ENCODE measurements at places on chromosomes 3 and 15.

GRCh38 chr3:185630182-185630622 lies 44.1 kb downstream of the SENP2 start:
- no peak for DNase-seq

- DNase-seq, result no peak
Observed at GRCh38 chr3:88000853-88001252, 58.0 kb downstream of the CGGBP1 start.

DNA sequence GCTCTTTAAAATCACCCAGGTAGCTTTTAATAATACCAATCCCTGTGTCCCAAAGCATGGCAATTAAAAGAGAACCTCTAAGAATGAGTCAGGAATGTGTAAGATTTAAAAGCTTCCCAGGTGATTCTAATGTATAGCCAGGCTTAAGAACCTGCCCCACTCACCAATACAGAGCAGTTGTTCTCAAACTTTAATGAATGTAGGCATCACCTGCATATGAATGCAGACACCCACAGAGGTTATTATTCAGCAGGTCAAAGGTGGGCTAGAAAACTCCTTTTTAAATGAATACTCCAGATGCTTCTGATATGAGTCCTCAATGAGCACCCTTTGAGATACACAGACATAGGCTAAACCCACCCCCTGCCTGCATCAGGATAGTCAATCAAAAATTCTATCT lies 298.1 kb upstream of the KCNMB2 start:
- DNase-seq, result no peak

- no peak for DNase-seq
Observed at GRCh38 chr3:17972959-17973906, 230.8 kb upstream of the TBC1D5 start.

DNA sequence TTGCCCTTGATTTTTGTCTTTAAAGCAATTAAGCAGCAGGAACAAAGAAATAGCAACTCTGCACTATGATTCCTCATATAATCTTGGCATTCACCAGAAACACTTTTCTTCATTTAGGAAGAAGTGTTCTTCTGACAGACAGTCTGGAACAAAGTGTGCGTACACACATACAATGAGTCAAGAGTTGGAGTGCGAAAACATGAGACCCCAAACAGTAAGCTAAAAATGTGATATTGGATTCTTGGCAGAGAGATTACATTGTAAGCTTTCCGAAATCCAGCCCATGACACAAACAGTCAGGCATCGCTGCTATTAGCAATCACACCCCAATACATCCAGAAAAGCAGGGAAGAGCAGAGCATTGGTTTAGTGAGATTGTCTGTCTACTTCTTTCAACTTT lies 306.7 kb upstream of the TBC1D5 start:
- DNase-seq, result no peak

DNA sequence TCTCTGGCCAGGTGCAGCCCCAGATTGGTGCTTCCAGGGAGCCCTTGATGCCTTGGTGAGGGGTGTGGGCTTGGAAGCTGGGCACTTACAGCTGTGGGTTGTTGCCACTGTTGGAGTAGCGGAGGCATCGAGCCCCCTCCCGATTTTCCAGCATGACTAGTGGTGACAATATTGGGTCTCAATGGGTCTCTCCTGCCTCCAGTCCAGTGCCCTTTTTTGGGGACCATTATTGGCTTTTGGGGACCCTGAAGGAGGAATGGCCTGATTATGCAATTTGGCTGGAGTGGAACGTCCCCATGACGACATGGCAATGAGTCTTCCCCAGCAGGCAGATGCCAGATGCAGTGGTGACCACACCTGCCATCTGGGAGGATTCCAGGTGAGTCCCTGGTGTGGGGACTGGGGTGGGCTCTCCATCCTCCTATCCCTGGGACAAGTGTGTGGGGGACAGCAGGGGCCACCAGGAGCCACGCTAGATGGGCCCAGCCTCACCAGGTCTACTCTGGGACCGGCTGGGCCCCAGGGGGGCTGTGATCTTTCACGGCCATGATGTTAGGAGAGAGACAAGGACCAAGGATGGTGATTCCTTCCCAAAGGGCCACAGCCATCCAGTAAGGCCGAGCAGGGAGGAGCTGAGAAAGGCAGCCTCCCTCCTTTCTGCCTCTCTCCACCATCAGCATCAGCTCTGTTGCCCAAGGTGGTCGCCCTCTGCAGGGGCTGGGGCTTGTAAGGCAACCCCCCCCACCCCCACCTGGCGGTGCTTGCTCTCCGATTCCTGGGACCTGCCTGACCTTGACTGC lies 196.8 kb downstream of the GOLGA6L6 start:
- no peak for DNase-seq

- DNase-seq, result no peak
Observed at GRCh38 chr3:181892848-181893247, 181.1 kb downstream of the SOX2 start.

DNA sequence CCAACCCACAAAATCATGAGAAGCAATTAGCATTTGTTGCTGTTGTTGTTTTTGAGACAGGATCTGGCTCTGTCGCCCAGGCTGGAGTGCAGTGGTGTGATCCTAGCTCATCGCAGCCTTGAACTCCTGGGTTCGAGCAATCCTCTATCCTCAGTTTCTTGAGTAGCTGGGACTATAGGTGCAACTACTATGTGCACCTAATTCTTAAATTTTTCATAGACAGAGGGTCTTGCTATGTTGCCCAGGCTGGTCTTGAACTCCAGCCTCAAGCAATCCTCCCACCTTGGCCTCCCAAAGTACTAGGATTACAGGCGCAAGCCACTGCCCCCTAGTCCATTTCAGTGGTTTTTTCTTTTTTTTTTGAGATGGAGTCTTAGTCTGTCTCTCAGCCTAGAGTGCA lies 18.3 kb downstream of the PARP16 start:
- no peak for DNase-seq

DNA sequence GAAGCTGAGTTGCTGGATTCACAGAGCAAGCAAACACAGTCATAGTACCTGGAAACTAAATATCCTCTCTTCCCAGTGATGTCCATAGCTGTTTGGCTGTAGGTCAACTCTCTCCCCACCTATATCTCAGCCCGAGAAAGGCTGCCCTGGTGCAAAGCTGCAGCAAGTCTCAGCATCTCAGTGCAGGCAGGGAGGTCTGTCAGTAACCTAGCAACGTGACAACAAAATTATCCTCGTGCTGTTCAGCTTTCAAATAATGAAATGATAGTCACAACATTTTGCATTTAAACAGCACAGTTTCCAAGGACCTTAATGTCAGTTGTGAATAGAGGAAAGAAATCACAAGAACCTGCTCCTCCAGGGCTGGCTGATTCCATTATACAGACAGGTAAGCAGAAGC lies 83.6 kb downstream of the CHST2 start:
- no peak for DNase-seq

GRCh38 chr3:12253516-12254343 lies 35.1 kb upstream of the PPARG start:
- no peak for DNase-seq

- peak; percentile 93 for DNase-seq
Observed at GRCh38 chr3:122793568-122794416, at the start of gene HSPBAP1. HSPBAP1 (minus strand) TSS chr3:122793831; CDS start chr3:122793680, 151 bp downstream.

DNA sequence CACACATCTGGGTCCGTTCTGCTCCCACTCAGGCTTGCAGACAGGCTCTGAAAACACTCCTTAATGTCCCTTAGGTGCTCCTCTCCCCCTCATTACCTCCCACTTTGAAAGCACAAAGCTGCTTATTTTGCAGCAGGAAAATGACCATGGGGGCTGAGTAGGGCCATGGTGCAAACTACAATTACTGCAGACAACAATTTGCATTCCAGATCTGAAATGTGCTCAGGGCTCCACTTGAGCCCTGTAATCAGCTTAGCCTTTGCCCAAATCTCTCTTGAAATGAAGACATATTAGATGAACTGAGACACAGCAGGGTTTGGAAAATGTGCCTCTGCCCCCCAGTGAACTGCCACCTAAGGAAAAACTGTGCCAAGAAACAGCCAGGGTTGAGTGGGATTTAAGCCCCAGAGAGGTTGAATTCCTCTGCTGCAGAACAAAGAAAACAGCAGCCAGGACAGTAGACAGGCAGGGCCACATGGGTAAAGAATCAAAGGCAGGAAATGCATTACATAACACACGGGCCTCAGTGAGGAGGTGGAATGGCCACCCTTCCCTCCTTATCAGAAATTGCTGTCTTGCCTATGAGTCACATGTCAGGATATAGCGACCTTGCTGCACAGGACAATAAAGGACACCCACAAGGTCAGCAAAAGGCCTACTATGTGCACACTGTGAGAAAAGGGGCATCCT lies 126.8 kb upstream of the ARHGEF3 start:
- DNase-seq, result no peak

- peak; percentile 26 for DNase-seq
Observed at GRCh38 chr3:126197854-126198584, 17.6 kb upstream of the ALDH1L1 start.

DNA sequence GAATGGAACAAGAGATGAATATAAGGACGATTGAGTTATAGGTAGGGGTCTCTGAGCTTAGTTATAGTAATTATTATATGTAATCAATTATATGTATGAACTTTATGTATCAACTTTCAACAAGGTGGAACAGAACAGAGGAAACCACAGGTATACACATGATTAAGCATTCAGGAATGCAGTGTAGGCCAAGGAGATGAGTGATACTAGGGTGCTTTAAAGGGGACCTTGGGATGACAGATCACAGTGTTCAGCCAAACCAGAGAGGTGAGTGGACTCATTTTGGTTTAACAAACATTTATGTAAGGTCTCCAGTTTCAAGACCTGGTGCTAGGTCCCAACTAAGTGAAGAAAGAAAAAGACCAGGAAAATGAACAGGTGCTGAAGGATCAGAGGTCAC lies 895.5 kb downstream of the ROBO2 start:
- no peak for DNase-seq

DNA sequence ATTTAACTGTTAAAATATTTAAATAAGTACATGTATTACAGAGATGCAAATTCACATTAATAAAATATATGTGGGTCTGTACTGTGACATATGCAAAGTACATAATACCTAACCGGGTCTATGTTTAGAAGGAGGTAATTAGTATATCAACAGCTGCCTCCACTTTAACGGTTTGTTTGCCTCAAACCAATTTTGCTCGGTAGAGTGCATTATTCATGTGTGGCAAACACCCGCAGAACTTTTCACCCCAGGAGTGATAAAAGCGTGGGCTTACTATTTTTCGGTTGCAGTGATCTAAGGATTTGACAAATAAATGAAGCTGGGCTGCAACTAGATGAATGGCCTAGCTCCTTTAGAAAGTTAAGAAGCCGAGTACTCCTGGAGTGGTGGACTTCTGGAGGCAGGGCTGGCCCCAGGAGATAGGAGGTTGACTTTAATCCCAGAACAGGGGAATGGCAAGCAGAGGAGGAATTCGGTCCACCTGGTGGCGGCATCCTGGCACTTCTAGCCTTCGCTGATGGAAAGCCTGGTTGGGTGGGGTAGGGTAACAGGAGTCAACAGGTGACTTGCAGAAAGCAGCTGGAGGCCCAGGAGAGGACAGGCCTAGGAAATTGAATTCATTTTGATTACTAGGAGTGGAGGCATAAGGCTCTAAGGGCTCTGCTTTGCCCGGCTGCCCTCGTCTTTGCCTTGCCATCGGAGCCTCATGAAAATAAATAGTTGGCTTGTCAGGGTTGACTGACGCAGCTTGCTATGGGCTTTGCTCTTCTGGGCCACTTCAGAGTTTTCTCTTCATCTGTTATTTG lies 2.4 kb downstream of the SLCO3A1 start:
- no peak for DNase-seq

- peak; percentile 21 for DNase-seq
Observed at GRCh38 chr3:32340039-32340438, 51.6 kb upstream of the CMTM7 start.

DNA sequence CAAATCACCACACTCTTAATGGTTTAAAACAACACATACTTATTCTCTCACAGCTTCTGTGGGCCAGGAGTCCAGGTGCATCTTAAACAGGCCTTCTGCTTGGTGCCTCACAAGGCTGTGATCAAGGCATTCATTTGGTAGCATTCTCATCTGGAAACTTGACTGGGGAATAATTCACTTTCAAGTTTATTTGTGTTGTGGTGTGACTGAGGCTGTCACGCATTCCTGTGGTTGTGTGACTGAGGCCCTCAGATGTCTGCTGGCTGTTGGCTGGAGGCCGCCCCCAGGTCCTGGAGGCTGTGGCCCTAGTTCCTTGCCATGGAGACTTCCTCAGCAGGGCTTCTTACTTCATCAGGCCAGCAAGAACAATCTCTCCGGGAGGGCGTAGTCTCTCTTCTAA lies 16.9 kb upstream of the FAM3D start:
- no peak for DNase-seq

DNA sequence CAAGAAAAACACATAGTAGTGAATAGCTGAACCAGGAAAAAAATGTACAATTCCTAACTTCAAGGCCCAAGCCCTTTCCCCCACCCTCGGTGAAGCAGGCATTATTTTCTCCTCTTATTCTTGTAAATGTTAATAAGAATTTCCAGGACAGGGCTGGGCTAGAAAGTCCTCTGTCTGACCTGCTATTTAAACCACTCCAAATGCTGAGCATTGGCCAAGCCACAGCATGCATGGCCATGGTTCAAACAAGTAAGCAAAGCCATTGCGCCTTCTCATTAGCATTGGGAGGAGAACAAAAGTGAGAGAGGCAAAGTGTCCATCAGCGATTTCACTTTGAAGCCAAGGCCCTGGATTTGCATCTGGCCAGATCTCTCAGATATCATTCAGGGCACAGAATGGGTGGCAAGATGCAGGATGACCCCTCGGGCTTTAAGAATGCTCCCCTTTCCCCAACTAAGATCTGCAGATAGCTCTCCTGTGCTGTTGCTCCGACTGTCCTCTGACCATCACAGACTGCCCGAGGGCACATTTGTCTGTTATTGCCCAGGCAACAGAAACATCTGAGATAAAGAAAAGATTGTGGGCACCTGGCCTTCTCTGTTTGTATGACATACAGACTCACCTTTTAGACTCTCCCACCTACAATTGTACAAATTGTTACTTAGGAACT lies 46.3 kb downstream of the CEMIP start:
- no peak for DNase-seq

DNA sequence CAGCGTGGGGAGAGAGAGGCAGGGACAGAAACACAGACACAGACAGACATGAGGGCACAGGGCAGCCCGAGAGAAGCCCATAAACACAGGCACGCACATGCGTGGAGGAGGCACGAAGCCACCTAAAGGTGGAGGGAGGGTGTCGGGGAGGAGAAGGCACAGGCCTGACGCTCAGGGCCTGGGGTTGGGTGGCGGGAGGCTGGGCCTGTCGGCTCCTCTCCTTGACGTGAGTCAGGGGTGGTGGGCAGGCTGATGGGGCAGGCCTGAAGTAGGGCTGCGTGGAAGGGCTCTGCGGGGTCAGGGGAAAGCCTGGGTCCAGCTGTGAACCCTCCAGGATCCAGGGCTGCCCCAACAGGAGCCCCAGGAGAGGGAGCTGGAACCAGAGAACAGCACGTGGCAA lies 74.2 kb downstream of the EPHB3 start:
- no peak for DNase-seq

GRCh38 chr3:42612928-42613327 lies 12.4 kb downstream of the NKTR start:
- no peak for DNase-seq

All from CD8-positive, alpha-beta T cell (primary cell).